ENCODE measurements at places on chromosomes 11 and 22.

DNA sequence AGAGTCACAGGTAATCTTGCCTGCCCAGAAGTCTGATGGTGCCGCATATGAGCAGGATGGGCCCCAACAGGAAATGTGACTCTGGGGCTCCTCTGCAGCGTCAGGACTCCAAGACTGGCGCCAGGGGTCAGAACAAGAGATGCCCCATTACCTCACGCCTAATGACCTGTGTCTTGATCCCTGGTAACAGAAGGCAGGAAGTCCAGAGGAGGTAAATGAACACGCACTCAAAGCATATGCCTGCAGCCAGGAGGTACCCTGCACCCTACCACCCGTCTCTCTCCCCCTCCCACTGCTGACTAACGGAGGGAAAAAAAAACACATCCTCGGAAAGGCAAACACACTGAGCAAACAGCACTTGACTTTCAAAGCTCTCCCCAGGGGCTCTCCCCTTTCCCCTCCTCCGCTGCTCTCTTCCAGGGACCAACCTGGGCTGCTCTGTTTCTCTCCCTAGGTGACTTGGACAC, 37.3 kb downstream of the ABCC8 start:
- DNase-seq = no peak

DNA sequence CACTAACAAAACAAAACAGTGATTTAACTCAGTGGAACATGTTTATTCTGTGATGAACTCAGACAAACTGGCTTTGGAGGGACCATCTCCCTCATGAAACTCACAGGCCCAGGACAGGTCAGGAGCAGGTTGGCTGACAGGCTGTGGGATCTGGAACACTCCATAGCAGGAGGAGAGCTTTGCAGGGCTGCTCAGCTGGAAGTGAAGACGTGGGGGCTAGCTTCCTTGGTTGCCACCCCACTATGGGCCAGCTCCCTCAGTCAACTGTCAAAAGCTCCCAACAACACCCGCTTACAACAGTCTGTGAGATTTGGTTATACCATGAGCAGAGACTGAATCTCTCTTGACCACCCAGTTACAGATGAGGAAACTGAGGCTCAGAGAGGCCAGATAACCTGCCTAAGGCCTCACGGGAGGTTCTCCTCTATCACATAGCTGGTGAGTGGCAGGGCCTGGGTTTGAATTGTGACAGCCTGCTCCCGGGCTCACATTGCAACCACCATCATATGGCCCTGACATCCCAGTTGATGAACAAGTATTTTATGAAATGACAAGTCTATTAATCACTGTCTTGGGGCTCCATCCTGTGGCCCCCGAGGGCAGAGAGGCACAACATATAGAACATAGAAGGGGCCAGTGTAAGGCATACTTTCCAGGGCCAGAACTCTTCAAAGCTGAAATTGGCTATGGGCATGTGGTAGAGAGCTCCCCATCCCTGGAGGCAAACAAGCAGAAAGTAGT, 473.4 kb downstream of the MN1 start:
- DNase-seq = no peak

GRCh38 chr11:72038491-72038890, 39.8 kb downstream of the IL18BP start:
- DNase-seq = no peak

- no peak for DNase-seq
Measured at GRCh38 chr11:14768526-14769188, 123.4 kb downstream of the CYP2R1 start.
